CD4-positive, CD25-positive, alpha-beta regulatory T cell (primary cell): ENCODE measurements at places on chromosomes 12 and 14. TPM values are rescaled to one million over a fixed set of nuclear protein-coding genes. Genes with fewer than 3 reads are reported as not detected.
A peak's percentile ranks its signal among the peaks of the same experiment; 100 is the strongest.

DNA sequence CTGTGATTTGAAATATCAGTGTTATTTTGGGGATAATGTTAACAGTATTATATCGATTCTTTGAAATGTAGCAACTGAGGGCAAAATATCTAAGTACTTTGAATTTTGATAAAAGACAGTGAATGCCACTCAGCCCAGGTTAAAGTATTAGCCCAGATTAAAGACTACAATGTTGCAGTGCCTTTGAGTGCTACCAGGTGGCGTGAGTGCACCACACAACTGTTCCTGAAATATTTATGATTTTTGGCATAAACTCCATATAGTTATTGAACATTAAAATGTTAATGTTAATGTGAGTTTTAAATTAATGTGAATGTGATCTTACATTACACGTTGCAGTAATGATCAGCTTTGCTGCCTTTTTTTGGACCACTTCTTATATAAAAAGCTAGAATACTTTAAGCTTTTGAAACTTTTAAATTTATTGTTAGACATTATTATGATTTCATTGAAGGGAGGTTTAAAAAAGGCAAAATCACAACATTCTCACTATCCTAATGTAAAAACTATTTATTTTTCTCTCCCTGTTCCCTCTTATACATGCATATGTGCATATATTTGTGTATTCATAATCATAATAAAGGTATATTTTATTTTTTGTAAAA lies 22.5 kb downstream of the MRPS35 start:
- peaks cover 55% of the 10 kb centered on the region for H3K36me3 ChIP-seq
- H3K27me3 ChIP-seq = no peaks in the 10 kb centered on the region
- DNase-seq = peak; percentile 55

- no peak for DNase-seq
- no peaks in the 10 kb centered on the region for H3K36me3 ChIP-seq
- no peak overlapping the region for H3K27ac ChIP-seq
- no peak overlapping the region for H3K4me3 ChIP-seq
- H3K27me3 ChIP-seq = no peaks in the 10 kb centered on the region
- no peaks in the 10 kb centered on the region for H3K4me1 ChIP-seq
These were observed 12.9 kb upstream of the ORAI1 start for GRCh38 chr12:121613462-121613861.

DNA sequence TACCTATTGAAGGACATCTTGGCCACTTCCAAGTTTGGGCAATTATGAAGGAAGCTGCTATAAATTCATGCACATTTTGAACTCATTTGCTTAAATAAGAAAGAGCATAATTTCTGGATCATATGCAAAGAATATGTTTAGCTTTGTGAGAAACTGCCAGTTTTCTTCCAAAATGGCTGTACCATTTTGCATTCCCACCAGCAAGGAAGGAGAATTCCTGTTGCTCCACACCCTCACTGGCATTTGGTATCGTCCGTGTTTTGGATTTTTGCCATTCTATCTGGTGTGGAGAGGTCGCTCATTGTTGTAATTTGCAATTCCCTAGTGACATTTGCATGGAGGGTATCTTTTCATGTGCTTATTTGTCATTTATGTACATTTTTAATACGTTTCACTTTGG lies 339.3 kb downstream of the DAD1 start:
- H3K4me1 ChIP-seq = no peaks in the 10 kb centered on the region
- H3K36me3 ChIP-seq = no peaks in the 10 kb centered on the region
- H3K27ac ChIP-seq = no peak overlapping the region
- no peak for DNase-seq

- no peak within 1 kb of the TSS for H3K4me3 ChIP-seq
- no peaks in the 10 kb centered on the region for H3K36me3 ChIP-seq
- peaks cover 14% of the 10 kb centered on the region for H3K4me1 ChIP-seq
- DNase-seq = peak; percentile 71
- H3K27ac ChIP-seq = no peak within 1 kb of the TSS
These were observed at the start of gene ADSS1 for GRCh38 chr14:104723651-104724406. Gene ADSS1 (plus strand): TSS chr14:104724229. CDS start chr14:104724271, 42 bp downstream.

- H3K36me3 ChIP-seq = no peaks in the 10 kb centered on the region
- H3K27ac ChIP-seq = no peak overlapping the region
- no peaks in the 10 kb centered on the region for H3K4me1 ChIP-seq
- H3K27me3 ChIP-seq = peaks cover 2% of the 10 kb centered on the region
- no peak for DNase-seq
These were observed 272.4 kb downstream of the DPF3 start for GRCh38 chr14:72621387-72622065.

- peak overlapping the region; percentile 79 for H3K27ac ChIP-seq
- no peak for DNase-seq
- peaks cover 18% of the 10 kb centered on the region for H3K4me1 ChIP-seq
- no peaks in the 10 kb centered on the region for H3K36me3 ChIP-seq
- H3K27me3 ChIP-seq = no peaks in the 10 kb centered on the region
These were observed 647 bp upstream of the ESPL1 start for GRCh38 chr12:53267306-53267998.

- H3K27ac ChIP-seq = no peak overlapping the region
- H3K27me3 ChIP-seq = no peaks in the 10 kb centered on the region
- peaks cover 3% of the 10 kb centered on the region for H3K36me3 ChIP-seq
- H3K4me3 ChIP-seq = no peak overlapping the region
These were observed 60.1 kb downstream of the SUSD6 start for GRCh38 chr14:69671365-69672030.

- H3K27ac ChIP-seq = no peak overlapping the region
- H3K36me3 ChIP-seq = no peaks in the 10 kb centered on the region
- H3K4me3 ChIP-seq = no peak overlapping the region
- H3K27me3 ChIP-seq = peaks cover 14% of the 10 kb centered on the region
- DNase-seq = no peak
These were observed 190.6 kb downstream of the TTC8 start for GRCh38 chr14:89015016-89015415.

DCN gene
- total RNA-seq = not detected

GLS2 gene
- 1.3 TPM for total RNA-seq

SERPINA12 gene
- total RNA-seq = not detected

IFNG-AS1 gene
- total RNA-seq = 9.3 TPM
